ENCODE measurements at places on chromosomes 2 and 18. TPM values are rescaled to one million over a fixed set of nuclear protein-coding genes. Genes with fewer than 3 reads are reported as not detected.

DNA sequence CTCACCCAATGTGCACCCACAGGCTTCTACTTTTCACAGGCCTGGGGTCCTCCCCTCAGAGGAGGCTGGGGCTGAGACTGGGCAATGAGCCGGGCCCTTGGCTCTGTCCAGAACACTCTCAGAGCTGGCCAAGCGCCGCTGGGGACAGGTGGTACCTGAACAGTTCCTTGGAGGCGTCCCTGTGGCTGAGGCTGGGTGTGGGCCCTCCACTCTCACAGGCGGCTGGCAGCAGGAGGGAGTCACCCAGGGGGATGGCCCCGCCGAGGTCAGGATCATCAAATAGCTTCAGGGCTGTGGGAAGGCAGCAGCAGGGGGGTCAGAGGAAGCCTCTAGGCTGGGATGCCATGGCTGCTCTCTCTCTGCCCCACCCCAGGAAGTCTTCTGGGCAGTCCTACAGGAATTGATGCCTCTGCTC, 27.1 kb downstream of the HS1BP3 start:
- DNase-seq = no peak

GRCh38 chr2:6995391-6996097, 78.3 kb downstream of the RNF144A start:
- DNase-seq = no peak

GRCh38 chr2:212882626-212883025, 268.8 kb downstream of the IKZF2 start:
- DNase-seq = no peak

GRCh38 chr2:175183674-175184073, 2.2 kb upstream of the ATP5MC3 start:
- DNase-seq = no peak

DNA sequence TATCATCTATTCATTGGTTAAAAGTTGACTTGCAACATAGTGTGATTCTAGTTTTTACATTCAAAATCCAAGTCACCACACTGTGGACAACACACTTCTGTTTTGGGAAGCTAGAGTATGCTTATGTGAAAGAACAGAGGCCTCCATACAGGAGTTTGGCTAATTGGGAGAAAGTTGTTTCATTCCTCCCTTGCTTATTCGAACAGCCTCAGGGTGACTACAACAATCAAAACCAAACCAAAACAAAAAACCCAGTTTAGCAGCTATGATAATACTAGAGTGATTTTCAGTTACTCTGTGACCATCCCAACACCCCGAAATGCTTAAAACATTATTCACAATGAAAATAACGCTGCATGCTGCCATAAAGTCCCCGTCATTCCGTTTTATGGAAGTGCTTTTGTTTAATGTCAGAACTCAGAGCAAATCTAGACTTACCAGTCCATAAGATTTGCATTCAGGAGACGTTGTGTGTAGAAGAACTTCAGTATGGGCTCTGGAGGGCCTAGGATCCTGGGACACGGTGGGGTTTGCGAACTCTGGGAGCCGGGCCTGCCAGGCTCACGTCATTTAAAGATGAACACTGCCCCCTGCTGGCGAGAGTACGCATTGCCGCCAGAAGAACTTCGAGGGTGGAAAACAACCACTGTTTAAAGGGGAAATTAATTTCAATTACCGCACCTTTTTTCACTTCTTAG, 111.4 kb downstream of the FTCDNL1 start:
- peak; percentile 61 for DNase-seq

DNA sequence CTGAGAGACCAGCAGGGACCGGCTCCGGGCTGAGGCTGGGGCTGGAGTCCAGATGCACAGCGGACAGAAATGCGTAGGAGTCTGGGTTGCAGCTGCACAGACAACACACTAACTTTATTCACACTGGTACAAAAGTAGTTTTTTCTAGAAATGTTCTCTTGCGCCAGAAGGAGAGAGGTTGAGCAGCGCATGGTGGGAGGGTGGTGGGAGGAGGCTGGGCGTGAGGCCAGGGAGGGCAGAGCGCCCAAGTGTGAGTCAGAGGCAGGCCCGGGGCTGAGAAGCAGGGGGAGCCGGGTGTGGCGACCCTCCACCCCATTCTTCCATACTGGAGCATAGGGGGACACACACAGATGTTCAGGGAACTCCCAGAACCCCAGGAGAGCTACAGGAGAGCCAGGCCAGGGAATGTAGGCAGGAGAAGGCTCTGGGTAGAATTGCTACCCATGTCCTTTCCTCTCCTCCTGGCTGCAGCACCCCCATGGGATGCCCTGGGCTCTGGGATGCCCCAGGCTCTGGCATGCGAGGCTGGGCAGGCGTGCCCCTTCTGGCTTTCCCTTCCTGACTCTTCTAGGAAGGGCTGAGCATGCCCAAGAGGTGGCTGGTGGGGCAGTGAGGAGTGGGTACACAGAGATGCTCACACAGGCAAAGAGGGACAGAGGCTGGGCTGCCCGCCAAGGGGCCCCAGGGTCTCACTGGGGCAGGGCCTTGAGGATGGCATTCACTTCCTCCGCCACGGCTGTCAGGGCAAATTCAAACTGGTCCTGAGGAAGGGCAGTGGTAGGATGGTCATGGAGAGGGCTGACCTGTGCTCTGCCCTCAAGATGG, 10.6 kb downstream of the DNAJB2 start:
- DNase-seq = no peak

- no peak for DNase-seq
Observed at GRCh38 chr2:47607005-47607679, 175.8 kb upstream of the MSH6 start.

DNA sequence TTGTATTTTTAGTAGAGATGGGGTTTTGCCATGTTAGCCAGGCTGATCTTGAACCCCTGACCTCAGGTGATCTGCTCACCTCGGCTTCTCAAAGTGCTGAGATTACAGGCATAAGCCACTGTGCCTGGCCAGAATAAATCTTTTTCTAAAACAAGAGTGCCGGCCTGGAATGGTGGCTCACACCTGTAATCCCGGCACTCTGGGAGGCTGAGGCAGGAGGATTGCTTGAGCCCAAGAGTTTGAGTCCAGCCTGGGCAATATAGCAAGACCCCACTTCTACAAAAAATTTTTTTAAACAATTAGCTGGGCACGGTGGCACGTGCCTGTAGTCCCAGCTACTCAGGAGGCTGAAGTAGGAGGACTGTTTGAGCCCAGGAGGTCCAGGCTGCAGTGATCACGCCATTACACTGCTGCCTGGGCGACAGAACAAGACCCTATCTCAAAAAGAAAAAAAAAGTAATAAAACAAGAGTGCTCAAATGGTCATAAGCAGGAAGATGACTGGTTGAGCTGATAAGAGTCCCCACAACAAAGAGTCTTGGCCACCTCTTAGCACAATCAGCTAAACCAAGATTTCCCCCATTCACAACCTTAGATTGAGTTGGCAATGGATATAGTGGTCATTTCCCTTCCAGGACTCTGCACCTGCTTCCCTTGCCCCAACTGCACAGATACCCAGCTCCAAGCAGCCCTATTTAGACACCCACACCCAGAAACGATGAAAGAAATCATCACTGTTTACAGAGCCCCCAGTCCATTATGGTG, 5.8 kb upstream of the UCN start:
- no peak for DNase-seq

DNA sequence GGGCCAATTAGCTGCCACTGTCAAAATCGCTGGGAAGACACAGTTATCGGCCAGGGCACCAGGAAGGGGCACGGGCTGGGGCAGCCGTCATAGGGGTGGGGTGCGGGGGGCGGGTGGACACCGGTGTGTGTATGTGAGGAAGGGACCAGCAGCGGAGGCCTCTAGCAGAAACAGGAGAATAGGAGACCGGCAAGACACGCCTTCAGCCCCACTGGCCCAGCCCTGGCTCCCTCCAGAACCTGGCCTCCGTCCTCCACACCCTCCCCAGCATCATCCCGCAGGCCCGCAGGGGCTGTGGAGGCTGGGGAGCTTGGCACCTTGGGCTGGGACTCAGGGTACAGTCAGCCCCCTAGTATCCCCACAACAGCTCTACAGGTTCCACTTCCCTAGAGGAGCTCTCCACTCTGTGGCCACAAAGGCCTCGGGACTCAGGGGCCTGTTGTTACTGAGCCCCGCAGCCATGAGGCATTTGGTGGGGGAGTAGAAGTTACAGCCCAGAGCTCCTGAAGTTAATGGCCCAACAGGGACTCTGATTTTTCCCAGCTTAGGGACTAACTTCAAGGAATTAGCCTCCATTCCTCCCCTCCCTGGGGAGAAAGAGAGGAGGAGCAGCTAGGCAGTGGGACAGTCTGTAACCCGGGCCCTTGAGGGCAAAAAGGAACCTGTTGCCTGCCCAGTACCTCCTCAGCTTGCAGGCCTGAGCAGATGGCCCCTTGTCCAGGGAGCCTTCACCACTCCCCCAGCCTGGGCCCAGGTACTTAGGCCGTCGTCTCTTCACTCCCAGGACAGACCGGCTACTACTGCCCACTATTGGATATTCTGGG, 19.9 kb downstream of the SH2D6 start:
- DNase-seq = no peak

GRCh38 chr18:14089191-14089590, 43.0 kb downstream of the ZNF519 start:
- no peak for DNase-seq

- DNase-seq = no peak
Observed at GRCh38 chr2:215377283-215377682, 58.6 kb downstream of the FN1 start.

- DNase-seq = no peak
Observed at GRCh38 chr2:216114382-216114713, 5.2 kb downstream of the XRCC5 start.

DNA sequence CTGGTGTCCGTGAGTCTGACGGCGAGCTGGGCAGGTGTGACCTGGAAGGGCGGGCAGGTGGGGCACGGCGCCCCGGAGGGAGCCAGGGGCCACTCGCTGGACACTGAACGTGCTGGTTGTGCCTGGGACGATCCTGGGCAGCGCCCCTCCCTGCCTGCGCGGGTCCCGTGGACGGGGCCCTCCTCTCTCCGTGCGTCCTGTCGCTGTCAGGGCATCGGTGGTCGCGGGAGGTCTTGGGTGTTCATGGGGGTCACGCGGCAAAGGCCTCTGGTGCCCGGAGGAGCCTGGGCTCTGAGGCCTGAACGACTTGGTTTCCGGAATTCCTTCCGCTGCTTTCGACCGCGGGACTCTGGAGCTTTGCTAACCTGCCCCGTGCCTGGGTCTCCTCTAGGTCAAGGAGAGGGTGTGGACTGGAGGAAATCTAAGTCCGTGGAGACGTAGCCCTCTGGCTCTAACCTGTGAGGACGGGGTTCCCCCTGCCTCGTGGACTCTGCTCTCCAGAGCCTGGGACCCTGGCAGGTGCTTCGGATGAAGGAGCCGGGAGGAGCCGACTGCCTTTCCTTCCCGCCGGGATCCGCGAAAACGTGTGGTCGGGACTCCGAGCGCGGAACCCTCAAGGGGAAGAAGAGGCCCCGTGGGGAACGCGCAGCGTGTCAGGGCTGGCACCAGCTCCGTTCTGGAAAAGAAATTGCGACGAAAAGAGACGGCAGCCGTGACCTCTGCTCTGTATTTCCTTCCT, 14.7 kb downstream of the SOX11 start:
- no peak for DNase-seq

GRCh38 chr2:127826047-127826446, 15.1 kb upstream of the WDR33 start:
- DNase-seq = no peak

GRCh38 chr2:212520340-212520739, 18.3 kb downstream of the ERBB4 start:
- DNase-seq = no peak

DNA sequence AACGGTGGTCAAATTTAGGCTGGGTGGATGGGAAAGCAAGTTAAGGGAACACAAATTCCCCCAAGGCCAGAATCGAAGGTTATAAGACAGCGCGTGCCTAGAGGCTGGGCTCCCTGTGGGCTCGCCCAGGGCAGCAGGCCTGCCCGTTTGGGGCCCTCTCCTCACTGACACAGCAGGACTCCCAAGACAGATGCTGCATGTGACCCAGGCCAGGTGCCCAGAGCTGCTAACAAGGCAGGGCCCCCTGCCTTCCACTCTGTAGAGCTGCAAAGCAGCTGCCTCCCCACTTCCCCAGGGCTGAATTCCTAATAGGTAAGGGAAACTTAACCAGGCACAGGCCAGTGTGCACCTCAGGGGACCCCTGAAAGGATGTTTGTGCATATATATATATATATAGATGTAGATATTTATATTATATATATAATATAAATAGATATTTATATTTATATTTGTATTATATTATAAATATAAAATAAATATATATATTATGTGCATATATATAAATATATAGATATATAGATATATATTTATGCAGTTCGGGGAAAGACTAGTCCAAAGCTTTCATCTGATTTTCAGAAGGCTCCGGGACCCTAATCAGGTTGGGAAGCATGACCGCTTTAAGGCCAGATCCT, 43.7 kb downstream of the TMEM37 start:
- DNase-seq = no peak

DNA sequence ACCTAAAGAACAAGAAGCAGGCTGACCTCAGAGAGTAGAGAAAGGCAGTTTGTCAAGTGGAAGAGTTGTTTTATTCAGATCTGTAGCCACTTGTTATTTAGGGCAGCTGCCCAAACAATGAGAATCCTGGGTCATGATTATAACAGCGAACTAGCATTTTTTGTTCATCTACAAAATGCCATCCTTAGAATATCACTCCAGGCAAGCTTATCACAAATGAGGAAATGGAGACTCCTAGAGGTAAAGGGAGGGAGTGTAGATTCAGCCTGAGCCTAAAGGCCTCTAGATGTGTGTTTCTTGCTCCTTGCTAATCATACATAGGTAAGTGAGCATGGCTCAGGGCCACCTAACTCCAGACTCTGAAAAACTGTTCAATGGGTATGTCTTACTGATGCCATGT, 126.1 kb downstream of the HNMT start:
- DNase-seq = peak; percentile 27

DNA sequence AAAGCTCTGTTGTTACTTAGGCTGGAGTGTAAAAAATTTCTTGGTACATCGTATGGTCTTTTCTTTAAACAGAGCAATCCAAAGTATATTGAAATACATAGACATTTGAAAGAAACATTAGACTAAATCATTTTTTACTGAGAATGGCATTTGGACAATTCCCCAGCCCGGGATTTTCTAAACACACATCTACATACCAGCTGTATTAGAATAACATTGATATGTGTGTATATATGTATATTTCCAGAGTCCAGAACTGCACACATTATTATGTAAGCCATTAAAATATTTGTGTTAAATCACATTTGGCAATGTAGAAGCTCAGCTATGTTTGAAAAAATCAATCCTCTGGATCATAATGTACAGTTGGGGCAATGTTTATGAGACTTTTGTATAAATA, 1853.6 kb upstream of the LRRTM1 start:
- no peak for DNase-seq

- no peak for DNase-seq
Observed at GRCh38 chr18:28637897-28638296, 461.0 kb upstream of the CDH2 start.

Gene SLC8A1
- polyA plus RNA-seq = 7.5 TPM

Gene COL3A1
- not detected for polyA plus RNA-seq

Gene PRADC1
- polyA plus RNA-seq = 33.3 TPM

Gene KRTCAP3
- polyA plus RNA-seq = not detected

Gene FAM237A
- polyA plus RNA-seq = not detected

Gene CAVIN2
- polyA plus RNA-seq = 1.2 TPM

Gene PRKAG3
- polyA plus RNA-seq = not detected

Gene MOGAT1
- polyA plus RNA-seq = not detected

Gene ZNF512
- polyA plus RNA-seq = 13.1 TPM

Gene ATF2
- 17.4 TPM for polyA plus RNA-seq

Data from CD14-positive monocyte (primary cell).